ENCODE measurements at places on chromosomes 2 and 18. TPM values are rescaled to one million over a fixed set of nuclear protein-coding genes. Genes with fewer than 3 reads are reported as not detected.

Gene IWS1
- total RNA-seq, result 54.2 TPM

DNA sequence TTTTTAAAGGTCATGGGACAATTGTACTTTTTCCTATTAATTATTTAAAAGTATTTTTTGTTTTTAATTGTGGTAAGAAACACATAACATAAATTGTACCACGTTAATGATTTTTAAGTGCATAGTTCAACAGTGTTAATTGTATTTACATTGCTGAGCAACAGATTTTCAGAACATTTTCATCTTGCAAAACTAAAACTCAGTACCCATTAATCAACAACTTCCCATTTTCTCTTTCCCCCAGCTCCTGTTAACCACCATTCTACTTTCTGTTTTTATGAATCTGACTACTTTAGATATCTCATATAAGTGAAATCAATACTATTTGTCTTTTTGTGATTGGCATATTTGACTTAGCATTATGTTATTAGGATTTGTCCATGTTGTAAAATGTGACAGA is 483.9 kb upstream of the ZNF804A start:
- no peak overlapping the region for H3K4me3 ChIP-seq
- no peaks in the 10 kb centered on the region for H3K36me3 ChIP-seq
- no peaks in the 10 kb centered on the region for H3K27me3 ChIP-seq
- H3K27ac ChIP-seq, result no peak overlapping the region
- DNase-seq, result no peak

Gene UGT1A9
- not detected for total RNA-seq

Gene BUB1
- 0.69 TPM for total RNA-seq

- H3K4me3 ChIP-seq, result no peak overlapping the region
- no peak for DNase-seq
- no peaks in the 10 kb centered on the region for H3K4me1 ChIP-seq
- no peak overlapping the region for H3K27ac ChIP-seq
- H3K27me3 ChIP-seq, result no peaks in the 10 kb centered on the region
- no peaks in the 10 kb centered on the region for H3K36me3 ChIP-seq
Measured at GRCh38 chr2:165202239-165202638, 1.6 kb downstream of the SCN3A start.

Gene CRYBA2
- not detected for total RNA-seq

GRCh38 chr18:58431215-58431614 is 197.7 kb downstream of the ALPK2 start:
- H3K4me1 ChIP-seq, result no peaks in the 10 kb centered on the region
- H3K27me3 ChIP-seq, result no peaks in the 10 kb centered on the region
- no peaks in the 10 kb centered on the region for H3K36me3 ChIP-seq
- H3K27ac ChIP-seq, result no peak overlapping the region
- H3K4me3 ChIP-seq, result no peak overlapping the region

GRCh38 chr2:154638783-154639182 is 59.7 kb upstream of the KCNJ3 start:
- H3K4me1 ChIP-seq, result no peaks in the 10 kb centered on the region
- H3K27me3 ChIP-seq, result no peaks in the 10 kb centered on the region
- H3K27ac ChIP-seq, result no peak overlapping the region
- no peak overlapping the region for H3K4me3 ChIP-seq

- no peak overlapping the region for H3K4me3 ChIP-seq
- H3K27ac ChIP-seq, result no peak overlapping the region
- H3K36me3 ChIP-seq, result no peaks in the 10 kb centered on the region
- H3K27me3 ChIP-seq, result no peaks in the 10 kb centered on the region
Measured at GRCh38 chr2:168290391-168290790, 43.0 kb upstream of the STK39 start.

DNA sequence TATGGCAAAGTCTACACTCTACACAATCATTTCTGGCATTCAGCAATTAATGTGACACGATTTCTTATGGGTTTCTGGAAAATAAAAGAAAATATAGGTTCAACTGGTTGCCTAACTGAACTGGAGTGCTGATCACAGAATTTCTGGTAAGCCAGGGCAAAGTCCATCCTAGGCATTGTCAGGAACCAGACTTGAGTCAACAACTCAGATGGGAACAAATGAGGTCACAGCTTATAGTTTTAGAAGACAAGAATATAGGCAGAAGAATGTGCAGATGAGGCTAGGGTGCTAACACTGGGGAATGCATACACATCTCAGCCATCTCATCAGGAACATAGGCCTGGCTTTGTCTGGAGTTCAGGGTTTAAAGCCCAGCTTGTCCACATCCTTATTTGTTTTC is 317.2 kb upstream of the ID2 start:
- H3K27ac ChIP-seq, result no peak overlapping the region
- H3K4me3 ChIP-seq, result no peak overlapping the region
- DNase-seq, result no peak
- H3K27me3 ChIP-seq, result no peaks in the 10 kb centered on the region
- H3K36me3 ChIP-seq, result no peaks in the 10 kb centered on the region
- no peaks in the 10 kb centered on the region for H3K4me1 ChIP-seq

Gene SEMA4F
- total RNA-seq, result 2.0 TPM

DNA sequence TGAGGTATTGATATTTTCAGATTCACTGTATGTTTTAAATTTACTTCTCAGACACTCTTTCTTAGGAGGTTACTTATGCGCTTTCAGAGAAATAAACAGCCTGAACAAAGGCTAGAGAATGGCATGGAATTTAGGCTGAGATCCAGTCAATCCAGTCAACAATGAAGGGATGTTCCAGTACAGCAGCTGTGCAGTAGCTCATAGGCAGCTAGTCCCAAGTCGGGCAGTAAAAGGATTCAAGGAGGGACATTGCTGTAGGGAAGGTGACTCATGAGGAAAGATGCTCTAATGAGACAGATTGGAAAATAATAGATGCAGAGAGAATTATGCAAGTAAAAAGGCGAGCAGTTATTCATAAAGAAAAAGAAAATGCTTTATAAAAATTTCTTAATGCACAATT is 397.9 kb upstream of the RGPD4 start:
- no peaks in the 10 kb centered on the region for H3K27me3 ChIP-seq
- DNase-seq, result no peak
- no peak overlapping the region for H3K27ac ChIP-seq
- no peaks in the 10 kb centered on the region for H3K36me3 ChIP-seq
- no peaks in the 10 kb centered on the region for H3K4me1 ChIP-seq
- H3K4me3 ChIP-seq, result no peak overlapping the region

- no peaks in the 10 kb centered on the region for H3K36me3 ChIP-seq
- DNase-seq, result no peak
- no peaks in the 10 kb centered on the region for H3K27me3 ChIP-seq
- H3K4me1 ChIP-seq, result no peaks in the 10 kb centered on the region
- H3K4me3 ChIP-seq, result no peak overlapping the region
Measured at GRCh38 chr2:20172273-20173055, 52.5 kb downstream of the SDC1 start.

- H3K27me3 ChIP-seq, result no peaks in the 10 kb centered on the region
- peaks cover 9% of the 10 kb centered on the region for H3K4me1 ChIP-seq
- no peak overlapping the region for H3K4me3 ChIP-seq
- H3K27ac ChIP-seq, result peak overlapping the region; percentile 85
Measured at GRCh38 chr2:182907081-182907830, 40.8 kb upstream of the FRZB start.

Gene ZNF512
- 13.0 TPM for total RNA-seq

DNA sequence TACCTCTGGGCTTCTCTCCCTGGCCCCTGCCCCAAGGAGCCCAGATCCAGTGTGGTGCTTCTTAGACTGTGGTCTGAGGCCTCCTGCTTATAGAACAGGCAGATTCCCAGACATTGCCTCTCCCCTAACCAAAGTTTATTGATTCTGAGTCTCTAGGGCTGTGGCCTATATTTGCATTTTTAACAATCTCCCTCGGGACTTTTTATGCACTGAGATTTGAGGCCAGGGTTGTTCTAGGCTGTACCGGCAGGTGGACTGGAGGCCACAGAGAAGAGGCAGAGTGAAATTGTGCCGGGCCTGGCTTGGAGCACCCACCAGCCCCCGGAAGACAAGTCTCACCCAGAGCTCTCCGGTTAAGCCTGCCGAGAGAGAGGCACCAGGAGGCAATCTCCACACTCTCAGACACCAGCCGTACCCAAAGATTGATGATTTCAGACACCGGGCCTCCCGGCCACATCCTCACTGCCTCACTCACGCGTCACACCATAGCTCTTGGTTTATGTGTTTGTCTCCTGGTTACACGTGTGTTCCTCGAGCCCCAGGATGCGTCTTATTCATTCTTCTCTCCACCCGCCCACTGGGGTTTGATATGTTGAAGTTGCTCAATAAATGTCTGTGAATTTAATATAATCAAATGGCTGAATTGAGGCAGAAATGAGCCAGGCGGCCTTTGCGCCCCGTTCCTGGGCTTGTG is 203.7 kb downstream of the KLHL29 start:
- no peak for DNase-seq
- H3K36me3 ChIP-seq, result no peaks in the 10 kb centered on the region
- H3K27me3 ChIP-seq, result no peaks in the 10 kb centered on the region
- peak overlapping the region; percentile 75 for H3K27ac ChIP-seq
- H3K4me1 ChIP-seq, result peaks cover 42% of the 10 kb centered on the region

DNA sequence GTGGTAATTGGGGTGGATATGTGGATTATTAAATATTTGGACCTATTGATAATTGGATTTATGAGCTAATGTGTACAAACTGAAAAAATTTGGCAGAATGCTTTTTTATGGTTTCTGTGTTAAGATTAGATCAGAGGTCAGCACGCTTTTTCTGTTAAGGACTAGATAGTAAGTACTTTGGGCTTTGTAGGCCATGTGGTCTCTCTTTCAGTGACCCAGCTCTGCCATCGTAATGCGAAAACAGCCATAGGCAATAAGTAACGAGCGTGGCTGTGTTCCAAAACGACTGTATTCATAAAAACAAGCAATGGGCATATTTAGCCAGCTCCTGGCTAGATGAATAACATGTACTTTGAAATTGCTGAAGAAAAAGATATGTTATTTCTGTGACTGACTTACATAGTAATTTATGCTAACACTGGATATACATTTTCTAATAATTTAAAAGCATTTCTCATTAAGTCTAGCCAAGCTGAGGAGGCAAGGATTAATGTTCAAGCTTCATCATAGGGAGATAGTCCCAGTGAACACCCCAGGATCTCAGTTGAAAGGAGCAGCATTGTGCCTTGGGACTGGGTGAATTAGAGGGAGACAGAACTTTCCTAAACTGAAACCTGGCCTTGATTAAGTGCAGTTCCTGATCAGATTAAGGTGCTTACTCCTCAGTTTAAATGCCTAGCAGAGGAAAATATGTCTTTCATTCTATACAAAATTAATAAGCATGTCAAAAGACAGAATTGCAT is 20.0 kb downstream of the CCDC138 start:
- no peak for DNase-seq
- no peaks in the 10 kb centered on the region for H3K27me3 ChIP-seq
- peaks cover 24% of the 10 kb centered on the region for H3K36me3 ChIP-seq
- H3K4me1 ChIP-seq, result no peaks in the 10 kb centered on the region
- H3K4me3 ChIP-seq, result no peak overlapping the region

GRCh38 chr2:231288590-231288989 is 90.2 kb downstream of the ARMC9 start:
- H3K4me3 ChIP-seq, result no peak overlapping the region
- H3K4me1 ChIP-seq, result no peaks in the 10 kb centered on the region
- no peaks in the 10 kb centered on the region for H3K36me3 ChIP-seq
- DNase-seq, result no peak
- no peak overlapping the region for H3K27ac ChIP-seq

Gene SRBD1
- total RNA-seq, result 4.6 TPM

DNA sequence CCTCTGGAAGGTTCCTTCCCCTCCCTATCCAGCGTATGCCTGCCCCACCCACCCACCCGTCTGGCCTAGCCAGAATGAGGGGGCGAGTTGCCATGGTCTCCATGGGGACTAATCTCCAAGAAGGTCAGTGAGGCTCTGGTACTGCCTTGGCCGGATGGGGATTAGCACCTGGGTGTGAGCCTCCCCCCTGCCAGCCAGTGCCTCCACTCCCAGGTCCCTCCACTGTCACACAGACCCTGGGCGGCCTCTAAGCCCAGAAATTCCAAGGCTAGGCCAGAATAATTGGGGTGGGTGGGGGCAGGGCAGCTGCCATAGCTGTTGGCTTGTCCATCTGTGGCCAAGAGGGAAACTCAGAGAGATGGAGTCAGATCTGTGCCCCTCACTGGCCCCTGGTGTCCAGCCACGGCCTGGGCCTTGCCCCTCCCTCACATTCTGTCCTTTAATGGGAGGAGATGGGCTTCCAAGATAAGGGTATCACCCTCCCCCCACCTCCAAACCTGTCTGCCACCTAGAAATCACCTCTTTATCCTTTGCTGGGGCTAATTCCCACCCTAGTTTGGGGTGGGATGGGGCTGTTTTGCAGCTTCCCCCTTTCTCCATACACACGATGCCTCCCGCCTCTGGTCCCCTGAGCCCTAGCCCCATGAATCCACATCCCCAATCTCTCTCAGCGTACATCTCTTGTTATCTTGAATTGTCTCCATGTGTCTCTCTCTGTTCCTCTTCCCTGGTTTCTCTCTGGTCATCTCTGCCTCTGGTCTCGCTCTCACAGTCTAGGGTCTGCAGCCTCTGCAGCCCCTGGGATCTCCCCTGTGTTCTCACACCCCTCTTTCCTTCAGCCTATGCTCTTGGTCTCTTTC is 6.0 kb upstream of the CRYBA2 start:
- no peak overlapping the region for H3K4me3 ChIP-seq
- no peak for DNase-seq
- H3K27me3 ChIP-seq, result no peaks in the 10 kb centered on the region
- no peak overlapping the region for H3K27ac ChIP-seq

Gene DDX1
- 132 TPM for total RNA-seq

DNA sequence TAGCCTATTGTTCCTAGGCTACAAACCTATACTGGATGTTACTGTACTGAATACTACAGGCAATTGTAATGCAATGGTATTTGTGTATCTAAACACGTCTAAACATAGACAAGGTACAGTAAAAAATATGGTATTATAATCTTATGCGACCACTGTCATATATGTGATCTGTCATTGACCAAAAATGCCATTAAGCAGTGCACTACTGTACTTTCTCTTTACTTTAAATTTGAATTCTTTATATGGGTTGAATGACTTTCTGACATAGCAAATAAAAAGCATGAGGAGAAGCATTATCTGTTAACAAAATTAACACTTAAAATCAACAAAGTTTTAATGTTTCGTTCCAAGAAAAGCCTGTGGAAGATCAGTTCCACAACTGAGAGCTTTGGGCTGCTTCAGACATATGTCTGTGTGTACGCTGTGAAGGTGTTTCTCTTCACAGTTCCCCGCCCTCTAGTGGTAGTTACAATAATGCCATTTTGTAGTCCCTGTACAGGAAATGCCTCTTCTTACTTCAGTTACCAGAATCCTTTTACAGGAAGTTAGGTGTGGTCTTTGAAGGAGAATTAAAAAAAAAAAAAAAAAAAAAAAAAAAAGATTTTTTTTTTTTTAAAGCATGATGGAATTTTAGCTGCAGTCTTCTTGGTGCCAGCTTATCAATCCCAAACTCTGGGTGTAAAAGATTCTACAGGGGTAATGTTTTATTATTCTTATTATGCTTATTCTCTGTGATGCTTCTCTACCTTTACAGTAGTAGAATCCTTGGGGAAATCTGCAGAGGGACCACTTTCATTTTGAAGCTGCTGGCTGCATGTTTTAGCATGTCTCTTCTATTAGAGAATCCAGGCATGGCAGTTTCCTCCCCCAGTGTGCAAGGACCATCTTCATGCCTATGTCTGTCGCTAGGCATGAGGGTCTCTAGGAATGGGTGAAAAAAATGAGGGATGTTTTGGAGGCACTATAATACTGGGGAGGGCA is 54.5 kb downstream of the SCN2A start:
- no peaks in the 10 kb centered on the region for H3K4me1 ChIP-seq
- DNase-seq, result no peak
- no peaks in the 10 kb centered on the region for H3K27me3 ChIP-seq
- no peak overlapping the region for H3K27ac ChIP-seq

Gene PROKR1
- not detected for total RNA-seq

Measured in psoas muscle (tissue), 8 donors.